ENCODE measurements at places on chromosomes 5 and 9.

GRCh38 chr5:135440916-135441315, 6.2 kb downstream of the DCANP1 start:
- no peak for DNase-seq

GRCh38 chr5:142900927-142901326, 130.8 kb downstream of the ARHGAP26 start:
- DNase-seq: no peak

DNA sequence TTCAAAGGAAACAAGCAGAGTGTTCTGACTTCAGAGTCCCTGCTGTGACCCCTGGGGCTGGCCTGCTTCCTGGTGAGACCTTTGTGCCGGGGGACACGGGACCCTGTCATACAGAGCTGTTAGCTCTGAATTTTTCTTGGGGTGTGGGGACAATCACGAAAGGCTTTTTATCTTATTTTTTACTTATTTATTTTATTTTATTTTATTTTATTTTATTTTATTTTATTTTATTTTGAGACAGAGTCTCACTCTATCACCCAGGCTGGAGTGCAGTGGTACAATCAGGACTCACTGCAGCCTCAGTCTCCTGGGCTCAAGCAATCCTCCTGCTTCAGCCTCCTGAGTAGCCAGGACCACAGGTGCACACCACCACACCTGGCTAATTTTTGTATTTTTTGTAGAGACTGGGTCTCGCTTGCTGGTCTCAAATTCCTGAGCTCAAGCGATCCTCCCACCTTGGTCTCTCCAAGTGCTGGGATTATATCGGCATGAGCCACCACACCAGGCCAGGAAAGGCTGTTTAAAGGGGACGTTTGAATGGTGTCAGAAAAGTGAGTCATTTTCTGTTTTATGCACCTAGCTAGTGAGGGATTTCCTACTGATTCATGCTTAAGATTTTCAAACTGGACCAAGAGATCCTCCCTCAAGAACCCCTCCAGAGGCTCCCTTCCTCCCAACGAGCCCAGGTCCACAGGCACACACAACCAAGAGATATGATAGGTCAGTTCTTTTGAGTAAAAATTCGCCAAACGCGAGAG, 75.7 kb downstream of the OLFM1 start:
- no peak for DNase-seq

GRCh38 chr5:179131321-179131835, 71.2 kb downstream of the ZNF354C start:
- no peak for DNase-seq
